Stimulated activated CD4-positive, alpha-beta T cell treated with anti-CD3 and anti-CD28 coated beads, Interleukin-1b, Interleukin-23, amount 100 ng/mL, for 1 hour (primary cell): ENCODE measurements at places on chromosomes 4 and X.

DNA sequence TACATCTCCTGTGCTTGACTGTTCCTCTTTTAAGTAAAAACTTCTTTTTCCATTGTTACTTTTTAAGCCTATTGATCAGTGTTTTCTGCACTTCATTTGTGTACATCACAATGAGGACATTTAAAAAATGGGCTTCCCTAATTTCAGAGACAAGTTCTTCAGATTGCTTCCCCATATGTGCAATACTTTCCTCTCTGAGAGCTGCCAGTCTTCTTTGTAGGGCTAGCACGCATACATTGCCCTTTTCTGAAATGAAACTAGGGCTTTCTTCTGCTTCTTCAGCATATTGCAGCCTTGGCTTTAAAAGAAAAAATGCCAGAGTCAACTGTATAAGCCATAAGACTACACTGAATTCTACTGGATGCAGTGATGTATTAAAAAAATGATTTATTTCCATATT is 37.8 kb downstream of the FAT4 start:
- no peak for DNase-seq

- DNase-seq = no peak
Measured at GRCh38 chrX:23935106-23935505, 27.3 kb downstream of the CXorf58 start.

- no peak for DNase-seq
Measured at GRCh38 chrX:53481093-53481492, 46.9 kb upstream of the HSD17B10 start.

- no peak for DNase-seq
Measured at GRCh38 chr4:184896868-184897715, 71.3 kb upstream of the ACSL1 start.

- no peak for DNase-seq
Measured at GRCh38 chrX:35380808-35381700, 417.1 kb upstream of the MAGEB16 start.

GRCh38 chr4:173761236-173761635 is 231.2 kb upstream of the HAND2 start:
- no peak for DNase-seq

GRCh38 chr4:155564086-155564485 is 102.6 kb upstream of the GUCY1A1 start:
- DNase-seq = no peak

DNA sequence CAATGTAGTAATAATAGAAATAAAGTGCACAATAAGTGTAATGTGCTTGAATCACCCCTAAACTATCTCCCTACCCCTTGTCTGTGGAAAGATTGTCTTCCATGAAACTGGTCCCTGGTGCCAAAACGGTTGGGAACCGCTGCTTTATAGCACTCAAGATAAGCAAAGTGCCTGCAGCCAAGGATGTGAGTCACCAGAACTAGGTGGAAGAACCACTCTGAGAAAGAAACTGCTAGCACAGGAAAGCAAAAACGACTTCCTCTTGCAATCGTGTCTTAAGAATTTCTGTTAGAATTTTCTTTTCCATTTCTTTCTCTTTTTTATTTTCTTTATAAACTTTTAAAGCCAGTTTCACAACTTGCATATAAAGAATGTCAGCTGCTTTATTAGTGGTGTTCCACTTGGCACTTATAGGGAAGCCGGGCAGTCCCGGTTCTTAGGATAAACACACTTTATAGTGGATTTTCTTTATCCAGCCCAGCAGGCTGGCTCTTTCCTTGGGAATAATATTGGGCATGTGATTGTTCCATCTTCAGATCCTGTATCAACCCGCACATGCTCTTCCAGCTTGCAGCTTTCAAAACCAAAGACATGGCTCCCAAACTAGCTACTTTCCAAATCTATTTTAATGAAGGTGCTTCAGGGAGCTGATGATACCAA is 32.3 kb upstream of the CXCL8 start:
- no peak for DNase-seq

- DNase-seq = no peak
Measured at GRCh38 chr4:52081216-52081615, 30.1 kb downstream of the SPATA18 start.

- no peak for DNase-seq
Measured at GRCh38 chr4:39125600-39125985, 56.7 kb upstream of the WDR19 start.

DNA sequence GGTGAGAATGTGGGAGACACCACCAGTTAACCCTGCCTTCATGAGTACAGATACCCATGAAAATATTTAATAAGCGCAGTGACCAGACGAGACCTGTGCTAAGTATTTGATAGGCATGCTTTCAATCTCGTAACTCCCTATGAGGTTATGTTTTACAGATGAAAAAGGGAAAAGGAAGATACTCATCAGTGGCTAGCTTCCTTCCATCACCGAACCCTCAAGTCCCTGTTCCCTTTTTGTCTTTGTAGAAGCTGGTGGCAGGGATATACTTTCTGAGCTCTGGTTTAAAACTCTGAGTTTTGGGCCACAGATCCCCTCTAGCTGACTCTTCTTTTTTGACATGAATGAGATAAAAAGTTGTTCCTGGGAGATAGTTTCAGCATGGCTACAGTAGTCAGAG is 26.3 kb downstream of the AFF1 start:
- no peak for DNase-seq

GRCh38 chr4:166091912-166092510 is 219.0 kb downstream of the TLL1 start:
- DNase-seq = no peak

DNA sequence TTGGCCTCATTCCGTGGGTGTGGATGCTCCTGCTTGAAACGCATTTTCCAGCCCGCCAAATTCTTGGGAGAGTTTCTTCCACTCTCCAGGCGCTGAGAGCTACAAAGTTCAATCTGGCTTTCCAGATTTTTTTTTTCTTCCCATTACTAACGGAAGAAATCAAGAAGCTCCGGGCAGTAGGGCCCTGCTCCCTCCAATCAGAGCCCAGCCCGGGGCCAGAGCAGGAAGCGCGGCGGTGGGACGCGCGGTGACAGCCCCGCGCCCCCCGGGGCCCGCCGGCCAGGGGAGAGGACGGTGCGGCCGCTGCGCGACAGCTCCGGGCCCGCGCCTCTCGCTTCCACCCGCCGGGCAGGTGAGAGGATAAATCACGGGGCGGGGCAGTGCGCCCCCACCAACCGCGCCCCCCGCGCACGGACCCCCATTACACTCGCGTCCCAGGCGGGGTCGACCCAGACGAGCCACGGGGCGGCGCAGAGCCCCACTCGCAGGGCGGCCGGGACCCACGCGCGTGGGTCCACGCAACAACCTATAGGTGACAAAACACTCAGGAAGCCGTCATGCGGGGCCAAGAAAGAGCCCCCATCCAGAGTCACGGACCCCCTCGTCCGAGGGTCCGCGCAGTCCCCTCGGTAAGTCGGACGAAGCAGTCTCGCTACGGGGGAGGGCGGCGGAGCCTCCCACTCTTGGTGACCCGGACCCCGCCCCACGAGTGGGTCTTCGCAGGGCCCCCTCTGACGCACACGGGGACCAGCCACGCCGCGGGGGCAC is 868 bp downstream of the AFAP1 start:
- DNase-seq = no peak

DNA sequence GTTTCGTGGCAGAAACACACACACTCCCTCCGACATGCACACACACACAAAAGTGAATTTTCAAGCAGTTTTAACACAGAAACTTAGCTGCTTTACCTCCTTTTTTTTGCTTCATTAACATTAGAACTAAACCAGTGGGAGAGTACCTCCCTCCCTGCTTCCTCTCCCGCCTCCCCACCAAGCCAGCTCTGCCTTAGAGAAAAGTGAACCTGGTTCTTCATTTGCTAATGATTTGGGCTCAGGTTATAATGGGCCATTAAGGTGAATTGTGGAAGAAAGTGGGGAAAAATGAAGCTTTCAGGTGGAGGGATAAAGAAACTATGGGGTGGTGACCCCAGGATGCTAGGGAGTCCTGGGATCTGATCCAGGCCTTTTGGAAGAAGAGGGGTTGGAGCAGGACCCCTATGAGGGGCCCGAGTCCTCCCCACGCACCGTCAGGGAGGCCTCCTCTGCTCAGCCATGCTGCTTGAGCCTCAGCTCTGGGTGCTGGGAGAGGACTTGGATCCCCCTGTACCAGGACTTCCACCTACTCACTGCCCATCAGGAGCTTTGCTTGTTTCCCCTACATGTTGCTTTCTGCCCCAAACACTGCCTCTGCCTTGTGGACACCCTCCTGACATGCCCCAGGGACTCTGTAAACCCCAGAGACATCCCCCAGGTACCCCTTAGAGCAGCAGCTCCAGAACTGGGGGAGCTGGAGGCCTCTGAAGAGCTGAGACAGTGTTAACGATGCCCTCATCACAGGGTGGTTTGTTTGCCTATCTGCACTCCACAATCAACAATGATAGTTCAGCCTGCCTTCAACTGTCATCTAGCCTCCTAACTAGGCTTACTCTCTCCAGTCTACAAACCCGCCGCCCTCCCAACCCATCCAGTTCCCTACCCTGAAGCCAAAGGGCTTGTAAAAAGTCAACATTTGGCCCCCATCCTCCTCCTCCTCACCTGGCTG is 6.5 kb upstream of the JADE1 start:
- DNase-seq = no peak

DNA sequence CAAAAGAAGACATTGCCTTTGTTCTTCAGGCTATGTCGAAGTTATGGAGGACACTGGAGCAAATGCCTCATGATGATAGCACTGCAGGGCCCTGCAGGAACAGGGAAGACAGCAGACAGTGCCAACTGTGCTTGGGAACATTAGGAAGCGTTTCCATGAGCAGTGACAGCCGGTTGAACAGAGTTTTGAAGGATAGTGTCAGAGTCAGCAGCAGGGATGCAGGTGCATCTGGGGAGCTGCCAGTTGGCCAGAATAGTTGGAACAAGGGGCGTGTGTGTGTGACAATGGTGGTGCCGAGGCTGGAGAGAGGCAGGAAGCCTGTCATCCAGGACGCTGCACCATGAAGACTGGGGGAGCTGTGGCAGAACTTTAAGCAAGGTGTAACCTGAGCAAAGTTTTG is 88.6 kb downstream of the SHROOM3 start:
- DNase-seq = no peak

- DNase-seq = no peak
Measured at GRCh38 chr4:38818441-38818976, 13.9 kb upstream of the TLR1 start.

- DNase-seq = no peak
Measured at GRCh38 chrX:85906399-85906798, 141.0 kb downstream of the CHM start.

DNA sequence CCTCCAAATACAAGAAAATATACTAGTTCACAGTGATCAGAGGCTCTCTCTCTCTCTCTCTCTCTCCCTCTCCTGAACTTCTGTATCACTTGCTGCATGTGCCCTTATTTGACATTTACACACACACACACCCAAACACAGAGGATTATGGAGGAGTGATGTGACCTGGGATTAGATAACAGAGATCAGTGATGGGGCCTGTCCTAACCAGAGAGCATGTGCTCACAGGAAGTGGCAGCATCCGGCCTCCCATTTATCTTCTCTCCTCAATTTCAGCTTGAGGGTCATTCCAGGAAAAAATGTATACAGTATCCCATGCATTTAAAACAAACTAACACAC is 143.0 kb downstream of the TSPAN5 start:
- DNase-seq = no peak

- no peak for DNase-seq
Measured at GRCh38 chr4:93000910-93001309, 697.1 kb downstream of the GRID2 start.

DNA sequence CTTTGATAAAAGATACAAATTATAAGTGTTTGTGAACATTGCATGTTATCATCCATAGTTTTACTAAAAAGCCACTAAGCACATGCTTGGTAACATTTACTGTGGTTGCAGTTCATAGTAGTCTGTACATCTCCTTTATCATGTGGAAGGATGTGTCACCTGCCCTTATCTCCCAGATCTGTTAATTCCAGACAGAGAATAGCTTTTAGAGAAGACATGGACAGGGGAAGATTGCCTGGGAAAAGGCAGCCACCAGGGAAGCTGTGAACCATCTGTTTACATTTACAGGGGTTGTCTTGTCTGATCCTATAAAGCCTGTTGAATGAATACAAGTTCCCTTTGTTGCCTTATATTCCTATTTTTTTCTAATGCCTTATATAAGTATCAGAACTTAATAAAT is 396.0 kb downstream of the FAT4 start:
- no peak for DNase-seq

GRCh38 chr4:101265816-101266172 is 81.5 kb downstream of the PPP3CA start:
- DNase-seq = no peak

DNA sequence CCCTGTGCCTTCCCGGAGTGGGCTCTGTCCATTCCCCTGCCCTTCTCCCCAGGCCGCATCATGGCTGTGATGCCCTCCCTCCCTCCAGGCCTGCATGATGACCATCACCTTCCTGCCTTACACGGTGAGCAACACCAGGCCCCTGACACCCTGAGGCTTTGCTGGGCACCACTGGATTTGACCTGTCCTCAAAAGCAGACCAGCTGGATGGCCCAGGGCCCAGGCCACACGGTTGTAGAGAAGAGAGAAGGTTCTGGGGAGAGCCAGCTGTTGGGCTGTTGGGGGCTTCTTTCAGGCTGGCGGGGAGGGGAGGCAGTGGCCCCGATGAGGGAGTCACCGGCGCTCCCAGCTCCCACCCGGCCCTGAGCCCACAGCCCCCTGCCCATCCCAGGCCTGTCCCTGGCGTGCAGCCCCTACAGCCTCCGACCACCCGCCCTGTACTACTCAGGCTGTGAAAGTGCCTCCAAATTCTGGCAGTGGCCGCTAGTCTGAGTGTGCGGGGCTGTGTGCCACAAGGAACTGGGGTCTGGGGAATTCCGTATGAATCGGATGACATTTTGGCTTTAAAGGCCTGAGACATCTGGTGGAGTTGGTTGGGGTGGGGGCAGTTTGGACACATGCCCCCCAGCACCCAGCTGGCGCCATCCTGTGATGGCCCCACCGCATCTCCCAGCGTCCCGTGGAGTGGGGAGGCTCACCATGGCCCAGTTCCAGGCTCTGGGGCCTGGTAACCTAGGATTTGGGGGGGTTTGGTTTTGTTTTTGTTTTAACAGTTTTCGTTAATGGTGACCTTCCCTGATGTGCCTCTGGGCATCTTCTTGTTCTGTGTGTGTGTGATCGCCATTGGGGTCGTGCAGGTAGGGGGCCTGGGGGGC is 19.6 kb downstream of the TMEM175 start:
- DNase-seq = no peak

DNA sequence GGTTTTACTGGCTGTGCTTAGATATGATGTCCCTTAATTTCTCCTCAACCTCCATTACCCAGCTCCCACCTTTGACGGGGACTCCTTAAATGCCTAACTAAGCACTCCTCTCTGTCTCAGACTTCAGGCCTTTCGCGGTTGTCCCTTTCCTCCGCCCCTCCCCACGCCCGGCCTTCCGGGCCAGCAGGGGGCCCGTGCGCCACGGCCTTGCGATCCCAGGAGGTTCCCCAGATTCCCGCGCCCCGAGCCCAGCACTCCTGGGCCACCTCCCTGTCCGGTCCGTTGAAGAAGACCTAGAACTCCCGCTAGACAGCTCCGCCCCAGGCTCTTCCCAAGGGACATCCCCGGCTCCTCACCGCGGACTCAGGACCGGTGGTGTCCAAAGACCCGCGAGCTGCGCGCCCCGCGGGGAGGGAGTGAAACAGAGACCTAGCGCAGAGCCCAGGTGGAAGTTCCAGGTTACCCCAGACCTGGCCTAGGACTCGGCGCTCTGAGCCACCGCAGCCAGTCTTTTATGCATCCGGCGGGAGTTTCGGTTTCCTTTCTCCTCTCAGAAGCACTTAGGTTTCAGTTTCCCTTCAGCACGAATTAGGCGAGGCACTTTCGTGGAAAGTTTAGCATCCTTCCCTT is at the start of gene DDX60:
Gene DDX60, minus strand, starts transcription at position 487 of the 630 bp plus-strand sequence. CDS start 7,493 bp downstream, outside the sequence.
- peak; percentile 56 for DNase-seq
